T-helper 2 cell (primary cell): ENCODE measurements at places on chromosomes 2 and 18.

GRCh38 chr18:32086881-32087280 lies 4.8 kb upstream of the RNF138 start:
- no peak for DNase-seq

GRCh38 chr2:55047677-55048299 lies 2.5 kb downstream of the RTN4 start:
- no peak for DNase-seq

- no peak for DNase-seq
Observed at GRCh38 chr2:20635113-20635510, 15.8 kb downstream of the HS1BP3 start.

- no peak for DNase-seq
Observed at GRCh38 chr18:34697891-34698290, 12.2 kb upstream of the DTNA start.

DNA sequence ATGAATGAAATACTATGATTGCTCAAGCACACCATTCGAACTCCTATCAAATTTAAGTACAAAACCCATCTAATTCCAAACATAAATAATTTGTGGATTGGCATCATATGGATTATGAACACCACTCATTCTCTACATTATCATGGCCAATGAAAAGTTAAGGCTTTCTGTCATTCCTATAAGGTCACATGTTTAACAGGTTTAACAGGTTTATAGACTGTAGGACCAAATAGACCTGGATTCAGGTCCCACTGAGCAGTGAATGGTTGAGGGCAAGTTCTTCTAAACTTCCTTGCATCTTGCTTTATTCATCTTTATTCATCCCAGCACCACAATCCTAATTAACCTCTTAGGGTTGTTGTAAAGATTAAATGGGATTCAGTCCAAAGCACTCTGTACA lies 33.4 kb downstream of the FBXO36 start:
- DNase-seq: no peak

GRCh38 chr2:7672027-7672684 lies 754.9 kb downstream of the RNF144A start:
- peak; percentile 12 for DNase-seq

GRCh38 chr2:71721362-71721665 lies 268.0 kb downstream of the DYSF start:
- DNase-seq: no peak

DNA sequence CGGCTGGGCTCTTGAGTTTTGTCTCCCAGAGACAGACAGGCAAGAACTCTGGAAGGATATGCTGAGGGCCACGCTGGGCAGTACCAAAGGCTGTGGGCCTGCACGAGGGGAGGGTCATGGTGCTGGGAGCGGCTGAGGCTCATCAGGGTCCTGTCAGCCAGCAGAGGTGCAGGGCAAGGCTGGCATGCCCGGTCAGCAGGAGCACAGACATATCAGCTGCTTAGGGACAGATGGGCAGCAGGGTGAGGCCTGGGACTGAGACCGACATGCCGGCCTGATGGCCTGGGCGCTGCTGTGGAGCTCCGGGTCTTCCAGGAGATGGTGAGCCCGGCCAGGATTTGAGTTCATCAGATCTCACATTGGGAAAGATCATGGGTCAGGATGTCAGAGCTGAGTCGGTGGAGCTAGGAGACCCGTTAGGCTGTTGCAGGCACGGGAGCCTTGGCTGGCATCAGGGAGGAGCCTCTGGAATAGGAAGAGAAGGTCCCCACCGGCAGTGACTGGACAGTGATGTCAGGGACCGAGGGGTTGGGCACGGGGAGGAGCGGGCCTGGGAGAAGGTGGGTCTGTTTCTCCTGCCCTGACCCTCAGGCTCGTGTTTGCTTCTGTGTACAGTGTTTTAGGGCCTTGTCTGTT lies 18.8 kb downstream of the CNDP2 start:
- no peak for DNase-seq

DNA sequence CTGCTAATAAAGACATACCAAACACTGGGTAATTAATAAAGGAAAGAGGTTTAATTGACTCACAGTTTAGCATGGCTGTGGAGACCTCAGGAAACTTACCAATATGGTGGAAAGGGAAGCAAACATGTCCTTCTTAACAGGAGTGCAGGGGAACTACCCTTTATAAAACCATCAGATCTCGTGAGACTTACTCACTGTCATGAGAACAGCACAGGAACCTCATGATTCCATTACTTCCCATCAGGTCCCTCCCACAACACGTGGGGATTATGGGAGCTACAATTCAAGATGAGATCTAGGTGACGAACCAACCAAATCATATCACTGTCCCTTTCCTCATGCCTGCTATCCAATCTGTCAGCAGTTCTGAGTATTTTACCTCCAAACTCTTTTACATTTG lies 586.7 kb downstream of the TDRD15 start:
- DNase-seq: no peak

DNA sequence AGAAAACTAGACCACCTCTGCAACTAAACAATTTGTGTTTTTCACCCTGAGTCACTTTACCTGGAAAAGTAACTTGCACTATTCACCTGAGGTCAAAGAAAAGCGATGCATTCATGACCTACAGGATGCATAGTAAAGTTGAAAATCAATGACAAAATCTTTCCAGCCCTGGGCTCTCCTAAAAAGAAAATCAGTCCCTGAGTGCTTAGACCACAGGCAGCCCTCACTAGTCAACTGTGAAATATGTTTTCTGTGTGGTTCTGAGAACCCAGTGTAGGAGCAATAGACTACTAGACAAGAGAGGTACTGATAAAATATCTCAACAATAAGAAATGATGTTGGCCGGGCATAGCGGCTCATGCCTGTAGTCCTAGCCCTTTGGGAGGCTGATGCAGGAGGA lies 133.1 kb downstream of the TXNL1 start:
- DNase-seq: no peak

- no peak for DNase-seq
Observed at GRCh38 chr18:11761553-11761952, 72.5 kb downstream of the GNAL start.

GRCh38 chr2:44778671-44779476 lies 162.6 kb upstream of the SIX3 start:
- no peak for DNase-seq

GRCh38 chr2:236473691-236474090 lies 95.9 kb upstream of the ACKR3 start:
- no peak for DNase-seq

DNA sequence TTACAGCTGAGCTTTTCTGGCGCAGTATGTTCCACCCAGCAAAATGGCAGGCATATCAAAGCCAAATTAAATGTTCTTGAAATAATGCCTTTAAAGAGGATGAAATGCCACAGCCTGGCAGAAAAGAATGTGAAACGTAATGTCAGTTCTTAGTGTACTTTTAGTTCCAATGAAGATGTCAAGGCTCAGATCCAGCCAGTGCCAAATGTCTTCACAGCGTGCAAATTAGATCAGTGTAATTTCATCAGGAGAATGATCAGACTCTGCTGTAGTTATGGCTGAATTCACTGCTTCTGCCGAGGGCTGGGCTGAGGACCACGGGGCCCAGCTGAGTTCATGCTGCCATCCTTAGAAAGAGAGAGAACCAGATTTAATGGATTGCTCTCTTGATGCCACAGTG lies 78.7 kb upstream of the ITGA4 start:
- DNase-seq: no peak

GRCh38 chr18:73283788-73284187 lies 416.0 kb upstream of the NETO1 start:
- no peak for DNase-seq

GRCh38 chr2:149068996-149069888 lies 30.7 kb downstream of the LYPD6B start:
- peak; percentile 97 for DNase-seq

DNA sequence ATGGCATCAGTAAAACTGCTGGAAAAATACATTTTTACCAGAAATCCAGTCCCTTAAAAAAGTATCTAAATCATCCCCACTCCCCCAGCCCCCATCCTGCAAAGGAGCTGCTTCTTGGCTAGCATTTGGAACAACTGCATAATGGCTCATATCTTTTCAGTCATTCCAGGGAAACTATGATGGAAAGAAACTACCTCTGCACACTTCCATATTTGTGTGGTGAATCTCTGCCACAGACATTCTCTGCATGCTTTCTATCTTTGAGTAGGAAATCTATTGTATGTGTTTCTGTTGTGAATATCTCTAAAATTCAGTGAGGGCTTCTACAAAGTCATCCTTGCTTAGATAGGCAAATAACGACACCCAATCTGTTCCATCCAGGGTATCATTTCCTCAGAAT lies 632.3 kb downstream of the LRP1B start:
- DNase-seq: no peak

DNA sequence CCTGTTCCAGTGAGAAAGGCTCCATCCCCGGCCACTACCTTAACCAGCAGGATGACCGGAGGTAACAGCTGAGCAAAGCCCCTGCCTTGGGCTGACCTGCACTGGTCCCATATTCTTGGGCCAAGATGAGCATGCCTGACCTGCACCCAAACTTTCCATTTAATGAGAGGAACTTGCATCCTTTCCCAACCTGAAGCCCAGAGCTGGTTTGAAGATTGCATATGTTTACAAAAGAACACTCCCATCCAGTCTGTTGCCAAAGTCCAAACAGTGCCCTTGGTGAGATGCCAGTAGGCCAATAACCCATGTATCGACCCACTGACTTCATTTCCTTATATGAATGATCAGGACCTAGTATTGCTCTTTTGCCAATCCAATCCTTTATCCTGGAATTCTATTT lies 5.5 kb upstream of the NPAS2 start:
- DNase-seq: no peak

GRCh38 chr2:33812707-33813106 lies 213.6 kb upstream of the FAM98A start:
- DNase-seq: no peak

- no peak for DNase-seq
Observed at GRCh38 chr2:70068119-70068518, 19.2 kb upstream of the PCBP1 start.

DNA sequence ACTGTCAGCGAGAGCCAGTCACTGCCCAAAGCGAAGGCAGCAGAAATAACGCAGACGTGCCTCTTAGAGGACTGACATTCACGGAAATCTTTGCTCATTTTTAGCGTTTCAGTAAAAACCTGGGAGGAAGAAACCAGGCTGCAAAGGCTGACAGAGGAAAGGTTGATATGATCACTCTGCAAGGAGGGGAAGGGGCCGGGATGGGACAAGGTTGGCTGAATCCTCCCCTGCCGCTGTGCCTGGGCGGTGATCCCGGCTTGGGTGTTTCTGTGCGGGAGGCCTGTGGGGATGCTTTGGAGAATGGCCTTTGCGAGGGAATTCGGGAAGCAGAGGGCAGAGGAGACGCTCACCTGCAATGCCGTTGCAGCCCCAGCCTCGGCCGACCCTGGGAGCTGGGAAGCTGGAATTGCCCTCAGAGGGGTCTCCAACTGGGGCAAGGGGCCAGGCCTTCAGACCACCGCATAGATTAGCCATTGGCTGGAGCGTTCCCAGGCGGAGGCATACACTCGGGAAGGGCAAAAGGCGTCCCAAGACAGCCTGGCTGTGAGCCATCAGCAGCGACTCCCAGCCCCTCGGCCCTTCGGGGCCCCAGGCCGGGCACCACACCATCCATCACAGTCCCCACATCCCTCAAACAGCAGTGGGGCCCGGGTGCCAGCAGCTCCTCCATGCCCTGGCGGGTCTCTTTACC lies 111.7 kb upstream of the GPC1 start:
- no peak for DNase-seq

GRCh38 chr2:195442458-195443175 lies 214.4 kb upstream of the SLC39A10 start:
- DNase-seq: peak; percentile 18

DNA sequence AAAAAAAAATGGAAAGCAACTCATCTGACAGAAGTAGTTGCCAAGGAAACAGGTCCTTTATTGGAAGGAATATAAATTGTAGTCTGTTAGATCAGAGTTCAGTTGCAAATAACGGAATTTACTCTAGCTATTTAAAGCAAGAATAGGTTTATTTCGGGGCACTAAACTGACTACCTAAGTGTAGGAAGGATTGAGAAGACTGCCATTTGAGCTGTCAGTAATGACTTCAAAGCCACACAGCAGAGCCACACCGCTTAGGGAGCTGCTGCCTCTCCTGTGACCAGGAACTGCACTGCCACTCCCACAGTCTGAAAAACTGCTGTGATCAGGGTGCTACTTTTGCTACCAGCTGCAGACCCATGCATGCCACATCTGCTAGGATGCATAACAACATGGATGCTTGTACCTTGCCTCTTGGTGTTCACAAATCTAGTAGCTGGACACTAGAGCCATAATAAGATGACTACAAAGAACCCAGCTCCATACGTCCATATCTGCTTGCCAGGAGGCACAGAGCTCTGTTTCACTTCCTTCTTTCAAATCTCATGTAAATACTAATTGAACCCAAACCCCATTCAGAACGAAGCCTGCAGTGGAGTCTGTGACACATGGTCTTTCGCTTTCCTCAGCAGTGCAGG lies 2.2 kb downstream of the DSG2 start:
- DNase-seq: no peak

DNA sequence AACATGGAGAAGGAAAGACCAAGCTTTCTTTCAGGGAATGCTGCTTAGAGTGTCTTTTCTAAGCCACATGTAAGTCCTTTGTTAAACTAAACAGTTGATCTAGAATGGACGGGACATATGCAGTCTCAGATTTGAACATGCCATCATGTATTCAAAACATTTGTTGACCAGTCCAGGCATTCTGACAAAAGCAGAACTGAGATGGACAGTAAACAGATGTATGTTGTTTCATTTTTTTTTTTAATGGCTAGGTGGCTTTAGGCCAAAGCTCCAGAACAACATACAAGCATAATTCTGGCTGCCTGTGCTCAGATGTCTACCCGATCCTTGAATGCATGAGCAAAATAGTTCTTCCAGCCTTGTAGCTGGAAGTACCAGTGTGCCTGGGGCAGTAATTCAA lies 1211.4 kb upstream of the FAM98A start:
- no peak for DNase-seq

DNA sequence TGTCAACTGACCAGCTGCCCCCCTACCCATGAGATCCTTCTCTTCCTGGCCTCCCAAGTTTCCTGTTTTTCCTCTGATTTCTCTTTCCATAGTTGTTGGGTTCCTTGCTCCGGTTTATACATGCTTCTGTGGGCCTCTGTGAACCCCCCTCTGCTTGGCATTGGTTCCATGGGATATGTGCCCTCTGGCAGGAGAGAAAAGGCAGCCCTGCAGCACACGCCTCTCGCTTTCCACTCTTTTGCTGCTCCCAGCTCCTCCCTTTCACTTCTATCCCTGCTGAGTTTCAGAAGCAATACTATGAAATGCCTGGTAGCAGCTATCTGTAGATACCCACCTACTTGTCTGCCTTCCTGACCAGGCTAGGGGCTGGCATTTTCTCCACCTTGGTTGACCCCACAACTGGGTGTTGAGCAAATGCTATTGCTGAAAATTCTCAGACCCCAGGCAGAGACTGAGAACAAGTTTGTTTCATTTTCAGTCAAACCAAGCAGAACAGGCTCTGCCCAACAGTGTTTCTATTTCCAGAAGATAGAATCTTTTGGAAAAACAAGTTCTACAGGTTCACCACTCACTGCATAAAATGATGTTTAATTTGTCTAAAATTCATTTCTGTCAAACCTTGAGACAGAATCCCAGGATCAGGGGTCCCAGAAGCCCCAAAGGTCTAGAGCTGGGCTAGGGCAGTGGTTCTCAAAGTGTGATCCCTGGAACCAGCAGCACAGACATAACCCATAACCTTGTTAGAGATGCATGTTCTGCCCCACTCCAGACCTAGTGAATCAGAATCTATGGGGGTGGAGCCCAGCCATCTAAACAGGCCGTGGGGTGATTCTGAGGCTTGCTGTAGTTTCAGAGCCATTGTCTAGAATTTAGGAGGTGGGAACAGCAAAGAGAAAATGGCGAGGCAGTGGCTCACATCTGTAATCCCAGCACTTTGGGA lies 13.4 kb downstream of the CAPG start:
- DNase-seq: no peak
